8988T (cell line): ENCODE measurements at places on chromosomes 5 and 9.

GRCh38 chr5:93163010-93163663 is 417.9 kb downstream of the NR2F1-AS1 start:
- no peak for DNase-seq

- DNase-seq: no peak
Measured at GRCh38 chr5:52269401-52269800, 518.3 kb upstream of the ITGA1 start.

- DNase-seq: no peak
Measured at GRCh38 chr9:77592476-77592875, 55.6 kb downstream of the GNA14 start.

- no peak for DNase-seq
Measured at GRCh38 chr5:6353602-6354302, 24.6 kb downstream of the MED10 start.

- DNase-seq: no peak
Measured at GRCh38 chr5:159220206-159220605, 10.9 kb upstream of the RNF145 start.

DNA sequence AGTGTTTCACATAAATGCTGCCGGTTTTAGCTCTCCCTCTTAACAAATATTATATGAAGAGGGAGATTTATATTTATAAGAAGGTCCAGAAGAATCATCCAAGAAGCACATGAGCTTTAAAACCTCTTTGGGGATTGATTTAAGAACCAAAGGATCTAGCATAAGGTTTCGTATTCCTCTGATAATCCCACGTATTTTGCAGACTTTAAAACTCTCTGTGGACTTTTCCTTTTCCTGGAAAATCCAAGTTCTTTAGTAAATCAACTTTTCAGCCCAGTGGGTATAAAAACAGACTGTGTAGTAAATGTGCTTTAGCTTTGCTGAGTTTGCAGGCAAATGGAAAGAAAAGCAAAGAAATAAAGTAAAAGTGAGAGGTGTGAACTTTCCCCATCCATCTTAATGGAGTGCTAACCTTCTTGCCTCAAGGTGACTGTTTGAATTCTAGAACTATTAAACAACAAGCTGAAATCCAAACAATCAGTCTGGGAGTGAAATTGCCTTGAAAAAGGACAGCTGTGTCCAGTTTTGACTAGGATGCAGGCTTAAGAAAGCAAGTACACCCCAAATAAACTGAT is 363.4 kb upstream of the SLC24A2 start:
- no peak for DNase-seq

DNA sequence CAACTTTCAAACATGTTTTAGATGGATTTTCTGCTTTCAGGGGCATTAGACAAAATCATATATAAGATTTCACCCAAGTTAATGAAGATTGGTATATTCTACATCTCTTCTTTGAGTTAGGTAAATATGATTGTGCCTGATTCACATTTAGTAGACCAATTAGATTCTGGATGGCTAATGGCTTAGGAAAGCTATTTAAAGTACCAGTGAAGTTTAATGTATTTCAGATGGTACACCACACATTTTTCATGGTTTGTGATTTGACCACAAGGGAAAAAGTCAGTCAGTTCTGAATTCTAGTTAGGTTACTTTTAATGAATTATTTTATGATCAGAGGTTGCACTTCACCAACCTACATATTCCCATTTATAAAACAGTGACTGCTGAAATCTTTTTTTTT is 409.7 kb downstream of the ADGRV1 start:
- DNase-seq: no peak

GRCh38 chr5:73188764-73189531 is 16.0 kb downstream of the TMEM174 start:
- DNase-seq: no peak

DNA sequence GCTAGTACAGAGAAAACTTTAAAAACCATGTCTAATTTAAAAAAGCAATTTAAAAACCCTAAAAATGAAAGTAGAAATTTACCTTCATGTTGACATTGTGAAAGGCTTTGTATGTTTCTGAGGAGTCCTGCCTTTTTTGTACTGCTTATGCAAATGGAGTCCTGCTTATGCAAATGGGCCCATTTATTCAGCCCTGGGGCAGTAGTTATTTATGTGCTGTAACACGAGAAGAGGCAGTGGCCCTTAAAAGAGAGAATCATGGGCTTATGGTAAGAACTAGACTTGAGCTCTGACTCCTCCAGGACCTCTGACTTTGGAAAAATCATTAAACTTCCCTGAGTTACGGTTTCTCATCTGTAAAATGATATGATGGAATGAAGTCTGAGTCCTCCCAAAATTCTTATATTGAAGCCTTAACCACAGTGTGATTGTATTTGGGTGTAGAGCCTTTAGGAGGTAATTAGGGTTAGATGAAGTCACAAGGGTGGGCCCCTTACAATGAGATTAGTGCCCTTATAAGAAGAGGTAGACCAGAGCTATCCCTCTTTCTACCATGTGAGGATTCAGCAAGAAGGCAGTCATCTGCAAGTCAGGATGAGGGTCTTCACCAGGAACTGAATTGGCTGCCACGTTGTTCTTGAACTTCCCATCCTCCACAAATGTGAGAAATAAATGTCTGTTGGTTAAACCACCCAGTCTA is 447.8 kb upstream of the CD180 start:
- no peak for DNase-seq

GRCh38 chr5:672329-673160 is 20.6 kb downstream of the TPPP start:
- DNase-seq: peak; percentile 77

GRCh38 chr5:31036411-31036810 is 157.1 kb upstream of the CDH6 start:
- no peak for DNase-seq

DNA sequence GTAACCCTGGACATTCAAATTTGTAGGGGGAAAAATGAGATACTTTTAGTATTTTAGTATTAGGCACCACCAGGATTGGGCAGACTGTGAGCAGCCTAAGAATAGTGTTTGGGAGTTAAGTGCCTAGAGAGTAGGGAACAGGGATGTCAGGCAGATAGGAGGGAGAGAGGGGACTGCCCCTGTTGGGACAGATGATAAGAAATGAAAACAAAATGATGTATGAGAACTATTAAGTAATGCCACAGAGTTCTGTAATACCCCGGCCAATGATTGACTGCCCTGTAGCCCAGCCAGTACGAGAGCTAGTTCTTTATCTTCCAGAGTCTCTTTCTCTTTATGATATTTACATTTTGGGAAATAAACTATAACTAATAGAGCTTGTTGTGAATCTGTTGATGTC is 24.4 kb downstream of the ARHGAP26 start:
- no peak for DNase-seq
